ENCODE measurements at places on chromosomes 3 and 15. TPM values are rescaled to one million over a fixed set of nuclear protein-coding genes. Genes with fewer than 3 reads are reported as not detected.

- no peak for DNase-seq
- no peak overlapping the region for H3K27ac ChIP-seq
- no peak overlapping the region for H3K4me3 ChIP-seq
- no peaks in the 10 kb centered on the region for H3K27me3 ChIP-seq
- H3K36me3 ChIP-seq, result no peaks in the 10 kb centered on the region
These were observed 195.7 kb upstream of the ATP11B start for GRCh38 chr3:182597621-182598041.

- peak overlapping the region; percentile 61 for H3K4me3 ChIP-seq
- H3K27me3 ChIP-seq, result no peaks in the 10 kb centered on the region
- H3K4me1 ChIP-seq, result peaks cover 20% of the 10 kb centered on the region
- H3K27ac ChIP-seq, result peak overlapping the region; percentile 98
- peak; percentile 95 for DNase-seq
- peaks cover 28% of the 10 kb centered on the region for H3K36me3 ChIP-seq
These were observed 1.3 kb upstream of the THBS1 start for GRCh38 chr15:39579487-39580116.

GRCh38 chr3:189572249-189572648 is 58.9 kb upstream of the TP63 start:
- H3K36me3 ChIP-seq, result no peaks in the 10 kb centered on the region
- no peak for DNase-seq
- no peaks in the 10 kb centered on the region for H3K4me1 ChIP-seq
- H3K4me3 ChIP-seq, result no peak overlapping the region
- no peak overlapping the region for H3K27ac ChIP-seq

DNA sequence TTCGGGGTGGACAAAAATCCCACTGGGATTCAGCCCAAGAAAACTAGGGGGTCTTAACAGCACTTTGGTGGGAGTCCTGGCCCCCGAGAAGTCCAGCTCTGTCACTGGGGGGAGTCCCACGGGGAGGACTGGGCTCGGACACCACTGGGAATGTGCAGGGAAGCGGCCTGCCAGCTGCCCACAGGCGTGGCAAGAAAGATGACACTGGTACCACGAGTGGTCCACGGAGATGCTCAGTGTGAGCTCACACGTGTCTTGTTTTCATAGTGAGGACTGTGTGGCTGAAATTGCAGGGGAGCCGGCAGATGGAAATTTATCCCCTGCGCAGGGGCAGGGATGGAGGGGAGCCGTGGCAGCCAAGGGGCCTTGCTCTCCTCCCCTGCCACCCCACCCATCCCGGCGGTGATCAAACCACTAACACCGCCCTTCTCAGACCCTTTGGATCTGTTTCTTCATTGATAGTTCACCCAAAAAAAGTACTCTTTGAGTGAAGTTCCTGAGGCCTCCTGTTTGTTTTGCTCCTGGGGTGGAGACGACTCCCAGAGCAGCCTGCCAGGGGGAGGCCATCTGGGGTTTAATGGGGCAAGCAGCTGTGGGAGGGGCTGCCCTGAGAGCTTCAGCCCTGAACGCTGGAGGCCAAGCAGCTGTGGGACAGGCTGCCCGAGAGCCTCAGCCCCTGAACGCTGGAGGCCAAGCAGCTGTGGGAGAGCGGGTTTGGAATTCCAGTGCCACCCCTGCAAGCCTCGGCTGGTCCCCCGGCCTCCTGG is 130.9 kb downstream of the LRRK1 start:
- no peak for DNase-seq
- H3K4me3 ChIP-seq, result no peak overlapping the region
- no peaks in the 10 kb centered on the region for H3K36me3 ChIP-seq
- no peaks in the 10 kb centered on the region for H3K27me3 ChIP-seq

The FGD5 gene
- 45.4 TPM for polyA plus RNA-seq

The RASGRP1 gene
- polyA plus RNA-seq, result 0.15 TPM

The STARD9 gene
- polyA plus RNA-seq, result 3.7 TPM

DNA sequence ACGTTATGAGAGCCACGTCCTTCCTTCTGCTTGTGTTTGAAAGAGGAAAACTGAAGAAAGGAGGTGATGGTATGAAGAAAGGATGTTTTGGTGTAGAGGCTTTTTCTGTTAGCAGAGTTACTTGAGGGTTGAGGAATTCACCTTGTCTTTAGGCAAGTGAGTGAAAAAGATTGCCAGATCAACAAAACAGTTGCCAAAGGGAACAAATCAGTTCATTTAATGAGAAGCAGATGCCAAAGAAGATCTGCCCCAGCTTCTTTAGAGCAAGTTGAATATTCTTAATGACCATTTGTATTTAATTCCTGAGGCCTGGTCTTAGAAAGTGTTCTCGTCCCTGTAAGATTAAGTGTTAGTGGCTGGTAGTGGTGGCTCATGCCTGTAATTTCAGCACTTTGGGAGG is 2.6 kb downstream of the CHCHD6 start:
- H3K27me3 ChIP-seq, result no peaks in the 10 kb centered on the region
- no peak overlapping the region for H3K4me3 ChIP-seq
- H3K27ac ChIP-seq, result no peak overlapping the region
- no peak for DNase-seq
- peaks cover 10% of the 10 kb centered on the region for H3K4me1 ChIP-seq
- no peaks in the 10 kb centered on the region for H3K36me3 ChIP-seq

The LSG1 gene
- polyA plus RNA-seq, result 50.0 TPM

GRCh38 chr3:37086918-37087317 is 87.5 kb downstream of the LRRFIP2 start:
- H3K36me3 ChIP-seq, result no peaks in the 10 kb centered on the region
- H3K4me1 ChIP-seq, result no peaks in the 10 kb centered on the region
- no peak overlapping the region for H3K27ac ChIP-seq
- no peak for DNase-seq

DNA sequence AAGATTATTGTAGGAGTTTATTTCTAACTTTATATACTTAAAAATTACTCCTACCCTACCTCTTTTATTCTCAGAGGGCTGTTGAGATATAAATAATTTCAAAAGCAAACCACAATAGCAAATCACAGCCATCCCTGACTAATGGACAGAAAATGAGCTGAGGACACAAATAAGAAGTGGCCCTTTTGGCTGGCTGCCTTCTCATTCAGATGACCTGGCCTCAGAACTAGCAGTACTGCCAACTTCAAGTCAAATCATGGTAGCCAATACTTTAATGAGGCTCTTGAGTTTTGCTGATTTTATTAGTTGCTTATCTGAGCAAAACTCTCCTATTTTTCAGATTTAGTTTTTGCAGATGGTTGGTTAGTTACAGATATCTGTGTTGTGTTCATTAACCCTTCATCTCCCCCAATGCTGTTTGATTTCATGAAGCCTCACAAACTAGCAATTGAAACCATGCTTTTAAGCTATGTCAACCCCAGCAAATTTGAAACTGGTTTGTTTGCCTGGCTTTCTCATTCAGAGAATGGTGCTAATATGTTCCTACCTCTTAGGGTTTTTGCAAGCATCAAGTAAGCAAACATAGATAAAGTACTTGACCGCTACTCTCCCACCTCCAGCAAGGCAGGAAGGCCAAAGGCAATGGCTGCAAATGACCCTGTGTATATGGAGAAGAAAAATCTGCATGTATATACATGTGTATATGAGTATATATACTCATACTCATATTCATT is 73.4 kb upstream of the HACD2 start:
- no peak overlapping the region for H3K27ac ChIP-seq
- DNase-seq, result peak; percentile 44
- H3K4me1 ChIP-seq, result peaks cover 28% of the 10 kb centered on the region
- H3K36me3 ChIP-seq, result no peaks in the 10 kb centered on the region

The DUOXA1 gene
- 0.07 TPM for polyA plus RNA-seq

The SERINC4 gene
- 0.05 TPM for polyA plus RNA-seq

- no peak overlapping the region for H3K4me3 ChIP-seq
- no peak overlapping the region for H3K27ac ChIP-seq
- no peaks in the 10 kb centered on the region for H3K27me3 ChIP-seq
- DNase-seq, result no peak
These were observed 102.3 kb downstream of the PIK3CB start for GRCh38 chr3:138732456-138732855.

The TGM5 gene
- polyA plus RNA-seq, result not detected

GRCh38 chr15:96183514-96183850 is 147.0 kb upstream of the NR2F2 start:
- H3K36me3 ChIP-seq, result no peaks in the 10 kb centered on the region
- H3K4me3 ChIP-seq, result no peak overlapping the region
- DNase-seq, result no peak
- no peaks in the 10 kb centered on the region for H3K27me3 ChIP-seq
- no peak overlapping the region for H3K27ac ChIP-seq
- no peaks in the 10 kb centered on the region for H3K4me1 ChIP-seq

The CAMK2N2 gene
- polyA plus RNA-seq, result not detected
